ENCODE measurements at places on chromosomes 11 and 22.

GRCh38 chr22:49807780-49808708 lies 19.6 kb downstream of the BRD1 start:
- DNase-seq = no peak

GRCh38 chr22:49739138-49739537 lies 88.5 kb downstream of the BRD1 start:
- DNase-seq = no peak

DNA sequence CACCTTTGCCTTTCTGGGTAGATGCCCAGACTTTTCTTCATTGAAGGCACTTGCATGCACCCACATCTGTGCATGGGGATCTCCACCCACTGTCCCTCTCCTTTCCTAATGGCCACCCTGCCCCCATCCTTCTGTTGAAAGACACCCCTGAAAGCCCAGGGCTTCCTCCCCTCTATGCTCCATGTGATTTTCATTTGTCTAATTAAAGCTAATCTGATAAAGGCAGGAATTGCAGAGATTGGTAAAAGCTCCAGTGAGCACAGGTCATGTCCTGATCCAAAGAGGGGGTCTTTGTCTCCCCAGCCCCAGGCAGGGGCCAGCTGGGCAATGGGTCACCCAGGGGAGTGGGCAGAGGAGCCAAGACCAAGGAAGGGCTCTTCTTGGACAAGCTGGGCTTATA lies 107.6 kb upstream of the CD82 start:
- no peak for DNase-seq

DNA sequence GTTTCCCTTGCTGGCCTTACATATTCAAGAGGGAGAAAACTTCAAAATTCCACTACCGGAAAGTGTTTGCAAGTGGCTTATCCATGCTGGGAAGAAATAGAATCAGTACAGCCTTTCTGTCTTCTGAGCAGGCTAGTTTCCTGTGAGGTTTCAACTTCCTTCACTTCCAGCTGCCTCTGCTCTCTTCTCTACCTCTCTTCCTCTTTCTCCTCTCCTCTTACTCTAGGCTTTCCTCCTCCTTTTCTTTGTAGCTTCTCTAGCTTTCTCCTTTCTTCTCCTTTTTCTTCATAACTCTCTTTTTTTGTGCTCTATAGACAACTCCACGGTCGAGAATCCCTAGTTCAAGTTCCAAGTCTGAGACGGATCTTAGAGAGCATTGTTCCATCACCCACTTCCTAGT lies 421.8 kb downstream of the ETS1 start:
- no peak for DNase-seq
